IPS-NIHi11 (cell line): ENCODE measurements at places on chromosomes 13 and 19.

GRCh38 chr13:103140001-103140671 is 73.9 kb upstream of the SLC10A2 start:
- DNase-seq: peak; percentile 59

- DNase-seq: peak; percentile 44
Measured at GRCh38 chr13:96822895-96823294, 171.4 kb downstream of the OXGR1 start.

- no peak for DNase-seq
Measured at GRCh38 chr13:82962397-82962796, 919.9 kb downstream of the SLITRK1 start.

DNA sequence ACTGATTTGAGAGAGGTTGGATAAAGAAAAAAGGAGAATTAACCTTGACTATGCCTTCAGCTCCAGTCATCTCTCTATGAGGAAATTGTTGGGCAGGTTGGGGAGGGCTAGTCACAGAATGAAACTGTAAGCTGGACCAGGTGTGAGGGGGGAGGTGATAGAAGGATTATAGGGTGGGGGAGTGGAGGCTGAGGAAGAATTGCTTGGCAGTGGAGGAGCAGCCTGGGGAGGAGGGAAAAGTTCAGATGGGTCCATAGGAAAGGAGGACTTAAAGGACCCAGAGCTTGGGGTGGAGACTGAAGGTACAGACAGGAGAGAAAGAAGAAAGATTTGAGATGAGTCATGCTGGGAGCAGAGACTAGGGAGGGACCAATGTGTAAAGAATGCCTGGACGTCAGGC is 8.2 kb upstream of the ZNF431 start:
- DNase-seq: no peak

- DNase-seq: no peak
Measured at GRCh38 chr13:67408798-67409197, 178.7 kb upstream of the PCDH9 start.

DNA sequence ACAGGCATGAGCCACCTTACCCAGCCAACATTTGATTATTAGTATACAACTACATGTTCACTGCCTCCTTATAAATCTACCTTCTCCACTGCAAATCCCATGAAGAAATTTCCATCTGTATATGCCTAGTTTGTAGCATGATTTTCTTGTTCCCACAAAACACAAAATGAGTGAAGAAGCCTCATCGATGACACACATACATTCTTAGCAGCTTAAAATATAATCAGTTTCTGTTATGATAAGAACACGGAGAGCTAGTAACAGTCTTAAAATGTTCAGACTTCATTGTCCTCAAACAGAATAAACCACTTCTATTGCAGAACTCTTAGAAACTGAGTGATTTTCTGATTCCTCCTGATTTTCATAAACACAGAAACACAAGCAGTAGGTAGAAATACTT is 740.5 kb downstream of the PCDH9 start:
- DNase-seq: no peak

- no peak for DNase-seq
Measured at GRCh38 chr13:67410645-67411044, 180.5 kb upstream of the PCDH9 start.

- DNase-seq: no peak
Measured at GRCh38 chr13:51995677-51996551, 15.3 kb downstream of the ATP7B start.

GRCh38 chr13:23949736-23950135 is 52.4 kb upstream of the C1QTNF9B start:
- no peak for DNase-seq

- no peak for DNase-seq
Measured at GRCh38 chr13:48436661-48437288, 23.9 kb upstream of the LPAR6 start.

DNA sequence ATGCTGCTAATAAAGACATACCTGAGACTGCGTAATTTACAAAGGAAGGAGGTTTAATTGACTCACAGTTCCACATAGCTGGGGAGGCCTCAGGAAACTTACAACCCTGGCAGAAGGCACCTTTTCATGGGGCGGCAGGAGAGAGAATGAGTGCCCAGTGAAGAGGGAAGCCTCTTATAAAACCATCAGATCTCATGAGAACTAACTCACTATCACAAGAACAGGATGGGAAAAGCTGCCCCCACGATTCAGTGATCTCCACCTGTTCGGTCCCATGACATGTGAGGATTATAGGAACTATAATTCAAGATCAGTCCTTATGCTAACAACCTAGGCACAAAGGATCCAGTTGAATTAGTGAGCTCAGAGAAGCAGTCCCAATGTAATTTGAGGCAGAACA is 59.4 kb downstream of the GPC6 start:
- no peak for DNase-seq

DNA sequence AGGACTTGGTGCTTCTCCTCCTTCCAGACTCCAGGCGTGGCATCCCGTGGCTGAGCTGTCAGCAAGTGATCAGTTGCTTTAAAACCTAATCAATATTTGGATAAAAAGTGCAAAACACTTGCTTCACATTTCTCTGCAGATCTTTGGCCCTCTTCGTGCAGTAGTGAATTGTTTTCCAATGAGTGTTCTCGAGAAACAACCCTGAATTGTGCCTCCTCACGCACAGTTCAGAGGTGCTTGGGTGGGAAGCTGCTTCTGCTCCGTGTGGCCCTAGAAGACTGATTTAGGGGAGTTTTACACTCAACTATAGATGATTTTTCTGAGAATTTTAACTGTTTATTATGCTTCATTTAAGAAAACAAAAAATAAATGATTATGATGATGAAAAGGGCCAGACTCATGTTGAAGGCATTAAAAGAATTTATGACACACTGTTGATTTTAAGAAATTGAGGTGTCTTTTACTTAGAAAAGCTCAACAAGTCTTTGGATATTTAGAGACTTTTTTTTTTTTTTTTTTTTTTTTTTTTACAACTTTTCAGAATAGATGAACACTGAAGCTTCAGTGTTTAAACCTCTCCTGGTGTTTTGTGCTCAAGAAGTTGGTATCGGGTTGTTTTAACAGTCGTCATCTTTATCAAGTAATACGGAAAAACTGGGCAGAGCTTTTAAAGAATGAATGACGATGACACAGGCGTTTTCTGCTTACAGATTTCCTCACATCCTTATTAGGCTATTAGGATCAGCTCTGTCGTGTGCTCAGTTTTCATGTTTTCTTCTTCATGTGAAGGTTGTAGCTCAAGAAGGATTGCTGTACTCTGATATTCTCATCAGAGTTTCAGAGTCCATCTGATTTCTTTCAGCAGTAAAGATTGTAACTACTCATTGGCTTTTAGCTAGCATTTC is 39.5 kb upstream of the TEX29 start:
- DNase-seq: no peak

DNA sequence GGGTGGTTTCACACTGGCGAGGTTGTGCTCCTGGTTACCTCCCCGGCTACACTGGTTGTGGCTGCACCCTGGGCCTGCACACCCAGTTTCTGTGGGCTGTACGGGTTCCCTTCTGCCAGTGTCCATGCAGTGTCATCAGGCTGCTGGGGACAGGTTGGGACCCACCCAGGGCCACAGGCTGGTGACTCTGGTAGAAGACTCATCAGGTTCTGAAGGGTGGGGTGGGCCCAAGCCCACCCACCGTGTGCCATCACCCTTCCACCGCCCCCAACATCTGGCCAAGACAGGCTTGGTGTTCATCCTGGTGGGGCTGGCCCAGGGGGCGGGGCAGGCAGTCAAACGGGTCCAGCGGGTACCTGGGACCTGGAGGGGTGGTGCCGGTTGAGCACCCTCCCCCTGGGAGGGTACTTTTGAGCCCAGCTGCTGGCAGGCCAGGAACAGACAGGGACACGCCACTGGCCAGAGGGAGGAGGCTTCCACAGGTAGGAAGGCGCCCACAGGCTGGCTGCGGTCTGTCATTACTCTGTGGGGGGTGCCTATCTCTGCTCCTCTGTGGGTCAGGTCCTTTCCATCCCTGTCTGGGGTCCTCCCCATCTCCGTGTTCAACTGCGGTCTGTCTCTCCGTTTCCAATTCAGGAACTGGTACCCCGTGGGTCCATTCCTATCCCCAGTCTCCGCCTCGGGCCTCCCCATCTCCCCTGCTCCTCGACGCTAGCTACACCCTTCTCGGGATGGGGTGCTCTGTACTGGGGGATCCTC is at the start of gene RNF225:
Gene RNF225, plus strand, starts transcription at position 437 of the 759 bp plus-strand sequence. CDS start 434 bp downstream, outside the sequence.
- peak; percentile 76 for DNase-seq

DNA sequence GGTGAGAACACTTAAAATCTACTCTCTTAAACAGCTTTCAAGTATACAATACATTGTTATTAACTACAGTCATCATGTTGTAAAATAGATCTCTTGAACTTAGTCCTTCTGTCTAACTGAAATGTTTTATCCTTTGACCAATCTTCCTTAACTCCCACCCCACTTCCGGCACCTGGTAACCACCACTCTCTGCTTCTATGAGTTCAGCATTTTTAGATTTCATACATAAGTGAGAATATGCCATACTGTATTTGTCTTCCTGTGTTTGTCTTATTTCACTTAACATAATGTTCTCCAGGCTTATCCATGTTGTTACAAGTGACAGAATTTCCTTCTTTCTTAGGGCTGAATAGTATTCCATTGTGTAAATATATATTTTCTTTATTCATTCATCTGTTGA is 144.1 kb upstream of the TRPC4 start:
- DNase-seq: no peak

- no peak for DNase-seq
Measured at GRCh38 chr13:43258771-43259170, 235.4 kb downstream of the DNAJC15 start.

- no peak for DNase-seq
Measured at GRCh38 chr19:4108767-4109625, 14.9 kb downstream of the MAP2K2 start.

- DNase-seq: no peak
Measured at GRCh38 chr13:33270895-33271538, 14.5 kb downstream of the STARD13 start.

GRCh38 chr19:30877661-30878113 is 471.5 kb downstream of the TSHZ3 start:
- no peak for DNase-seq

DNA sequence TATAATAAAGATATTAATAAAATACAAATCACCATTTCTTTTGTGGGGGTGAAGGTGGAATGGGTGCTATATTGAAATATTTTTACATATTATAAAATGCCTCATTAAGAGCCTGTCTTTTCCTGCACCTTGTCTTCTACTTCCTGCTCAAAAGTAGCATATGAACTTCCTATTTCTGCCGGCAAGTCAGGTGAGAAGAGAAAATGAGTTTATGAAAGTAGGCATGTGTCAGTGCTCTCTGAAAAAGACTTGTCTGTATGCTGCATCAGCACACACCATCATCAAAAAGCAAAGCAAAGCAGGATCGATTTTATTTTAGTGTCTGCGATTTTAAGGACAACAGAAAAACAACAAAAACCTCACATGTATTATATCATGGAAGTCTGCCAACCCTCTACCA is 114.2 kb downstream of the RAP2A start:
- DNase-seq: no peak

GRCh38 chr19:28492621-28493020 is 720.3 kb downstream of the UQCRFS1 start:
- no peak for DNase-seq

DNA sequence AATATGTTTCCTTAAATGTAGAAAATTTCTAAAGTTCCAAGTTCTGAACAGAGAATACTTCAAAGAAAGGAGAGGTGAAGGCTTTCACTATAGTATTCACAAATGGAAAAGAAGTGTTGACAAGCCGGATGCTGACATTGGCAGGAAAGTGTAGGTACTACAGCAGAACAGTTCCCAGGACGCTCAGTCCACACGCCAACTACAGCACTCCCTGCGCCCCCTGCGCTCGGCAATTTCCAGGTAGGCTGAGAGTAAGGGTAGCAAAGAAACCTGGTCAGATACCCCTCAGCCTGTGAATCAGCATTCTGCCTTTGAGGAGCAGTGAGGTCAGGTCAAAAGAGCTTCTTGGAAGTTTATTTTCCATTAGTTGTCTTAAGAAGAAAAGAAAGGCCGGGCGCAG is 115.3 kb downstream of the NALCN start:
- DNase-seq: peak; percentile 4

GRCh38 chr19:12698138-12698537 is 1.7 kb upstream of the FBXW9 start:
- no peak for DNase-seq

GRCh38 chr13:49314344-49314882 is 66.7 kb downstream of the CDADC1 start:
- no peak for DNase-seq

- DNase-seq: no peak
Measured at GRCh38 chr13:85362980-85363379, 436.2 kb downstream of the SLITRK6 start.

DNA sequence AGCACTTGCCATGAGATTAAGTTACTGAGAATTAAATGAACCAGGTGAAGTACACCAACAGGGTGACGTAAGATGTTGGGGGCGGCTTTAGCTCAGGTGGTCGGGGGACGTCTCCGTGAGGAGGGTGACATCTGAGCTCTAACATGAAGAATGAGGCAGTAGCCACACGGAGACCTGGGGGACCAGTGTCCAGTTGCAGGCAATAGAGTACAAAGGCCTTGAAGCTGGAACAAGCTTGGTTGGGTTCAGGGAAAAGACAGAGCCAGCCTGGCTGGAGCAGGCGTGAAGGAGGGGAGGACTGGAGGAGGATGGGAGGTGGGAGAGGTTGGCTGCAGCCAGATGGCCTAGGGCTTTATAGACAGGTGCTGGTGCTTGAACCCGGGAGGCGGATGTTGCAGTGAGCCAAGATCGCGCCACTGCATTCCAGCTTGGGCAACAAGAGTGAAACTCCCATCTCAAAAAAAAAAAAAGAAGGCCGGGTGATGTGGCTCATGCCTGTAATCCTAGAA is 1.6 kb downstream of the SPINT2 start:
- DNase-seq: no peak

DNA sequence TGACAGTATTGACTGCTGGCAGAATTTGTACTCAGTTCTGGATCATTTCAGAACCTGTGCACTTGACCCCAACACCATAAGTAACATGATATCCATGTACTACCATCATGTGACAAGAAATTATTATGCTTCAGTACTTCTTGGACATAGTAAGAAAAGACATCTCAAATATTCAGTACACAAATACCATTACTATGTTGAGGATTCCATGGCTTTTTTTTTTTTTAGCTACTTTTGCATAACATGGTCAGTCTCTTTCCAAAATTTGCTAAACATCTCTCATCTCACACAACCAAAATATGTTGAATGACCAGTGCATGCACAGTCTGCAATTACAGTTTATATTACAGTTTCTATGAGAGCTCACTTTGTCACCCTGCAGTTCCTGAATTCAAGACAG is 85.3 kb downstream of the FLT1 start:
- DNase-seq: no peak

- no peak for DNase-seq
Measured at GRCh38 chr19:5587661-5588060, 19.9 kb upstream of the TINCR start.

GRCh38 chr19:50654882-50655281 is 5.6 kb downstream of the C19orf81 start:
- no peak for DNase-seq
